ENCODE measurements at places on chromosomes 6 and 20.

- no peak for DNase-seq
These were observed 166.2 kb downstream of the FRK start for GRCh38 chr6:115894426-115894992.

DNA sequence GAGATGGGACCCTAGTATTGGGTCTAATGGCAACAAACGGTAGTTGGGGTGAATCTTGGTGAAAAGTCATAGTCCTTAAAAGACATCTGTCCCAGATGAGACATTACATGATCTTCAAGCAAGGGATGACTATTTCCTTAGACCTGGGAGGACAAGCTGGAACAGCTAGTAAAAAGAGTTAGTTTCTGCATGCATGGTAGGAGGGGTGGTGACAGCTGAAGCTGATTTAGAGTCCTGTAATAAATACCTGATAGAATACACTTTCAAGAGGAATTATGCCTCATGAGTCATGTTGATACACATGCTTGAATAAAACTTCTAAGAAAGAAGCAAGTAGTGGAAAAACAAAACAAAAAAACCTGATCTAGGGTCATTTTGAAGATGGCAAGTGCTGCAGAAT lies 247.4 kb downstream of the CD109 start:
- no peak for DNase-seq

- no peak for DNase-seq
These were observed 130.1 kb upstream of the NEDD9 start for GRCh38 chr6:11362564-11362963.

- DNase-seq: peak; percentile 48
These were observed at the start of gene TMEM151B for GRCh38 chr6:44269921-44270525. TSS of gene TMEM151B (plus strand) at chr6:44270450. CDS start at chr6:44270743, 293 bp downstream.

GRCh38 chr20:21360705-21361104 lies 36.6 kb downstream of the NKX2-4 start:
- no peak for DNase-seq

GRCh38 chr6:52984247-52984646 lies 10.8 kb downstream of the GSTA4 start:
- DNase-seq: no peak

DNA sequence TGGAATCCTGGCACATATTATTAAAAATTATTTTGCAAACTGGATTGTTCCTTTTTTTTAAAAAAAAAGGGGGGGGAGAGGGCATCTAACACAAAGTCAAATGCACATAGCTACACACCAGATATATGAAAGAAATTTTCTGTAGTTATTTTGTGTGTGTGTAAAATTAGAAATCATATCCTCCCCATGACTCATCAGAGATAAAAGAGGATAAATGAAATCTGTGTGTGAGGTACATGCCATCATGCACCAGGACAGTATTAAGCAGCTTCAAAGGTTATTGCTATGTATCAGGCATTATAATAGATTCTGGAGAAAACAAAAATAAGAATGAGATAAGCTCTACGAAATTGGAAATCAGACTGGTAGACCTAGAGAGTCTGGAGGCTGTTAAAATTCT lies 5.2 kb downstream of the BTBD9 start:
- no peak for DNase-seq

GRCh38 chr6:31308050-31308844 lies 36.4 kb upstream of the HLA-C start:
- DNase-seq: no peak

GRCh38 chr6:138386897-138387296 lies 9.2 kb downstream of the SMIM28 start:
- DNase-seq: no peak

- DNase-seq: no peak
These were observed 2.3 kb downstream of the RPS12 start for GRCh38 chr6:132816660-132817059.

All from NCI-H2171 (cell line).